ENCODE measurements at places on chromosomes 7 and 10.

- DNase-seq = no peak
Observed at GRCh38 chr10:14365266-14365665, 34.5 kb upstream of the FRMD4A start.

DNA sequence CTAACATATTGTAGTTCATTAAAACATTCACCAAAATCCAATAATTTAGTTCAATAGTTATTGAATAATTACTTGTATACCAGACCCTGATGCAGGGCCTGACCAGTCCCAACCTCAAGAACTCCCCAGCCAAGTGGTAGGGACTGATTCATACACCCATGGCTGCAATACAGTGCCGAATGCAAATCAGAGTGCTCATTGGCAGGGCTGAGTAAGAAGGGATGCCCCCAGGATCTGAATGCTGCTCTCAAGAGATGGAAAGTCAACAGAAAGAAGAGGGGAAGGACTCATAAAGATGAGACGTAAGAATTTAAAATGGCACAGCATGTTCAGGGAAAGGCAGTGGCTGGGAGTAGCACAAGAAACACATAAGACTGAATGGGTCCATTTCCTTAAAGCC, 29.9 kb downstream of the ZNF438 start:
- DNase-seq = no peak

- no peak for DNase-seq
Observed at GRCh38 chr7:33933611-33934281, 28.4 kb downstream of the BMPER start.

- no peak for DNase-seq
Observed at GRCh38 chr10:6167456-6167855, 35.3 kb upstream of the PFKFB3 start.

DNA sequence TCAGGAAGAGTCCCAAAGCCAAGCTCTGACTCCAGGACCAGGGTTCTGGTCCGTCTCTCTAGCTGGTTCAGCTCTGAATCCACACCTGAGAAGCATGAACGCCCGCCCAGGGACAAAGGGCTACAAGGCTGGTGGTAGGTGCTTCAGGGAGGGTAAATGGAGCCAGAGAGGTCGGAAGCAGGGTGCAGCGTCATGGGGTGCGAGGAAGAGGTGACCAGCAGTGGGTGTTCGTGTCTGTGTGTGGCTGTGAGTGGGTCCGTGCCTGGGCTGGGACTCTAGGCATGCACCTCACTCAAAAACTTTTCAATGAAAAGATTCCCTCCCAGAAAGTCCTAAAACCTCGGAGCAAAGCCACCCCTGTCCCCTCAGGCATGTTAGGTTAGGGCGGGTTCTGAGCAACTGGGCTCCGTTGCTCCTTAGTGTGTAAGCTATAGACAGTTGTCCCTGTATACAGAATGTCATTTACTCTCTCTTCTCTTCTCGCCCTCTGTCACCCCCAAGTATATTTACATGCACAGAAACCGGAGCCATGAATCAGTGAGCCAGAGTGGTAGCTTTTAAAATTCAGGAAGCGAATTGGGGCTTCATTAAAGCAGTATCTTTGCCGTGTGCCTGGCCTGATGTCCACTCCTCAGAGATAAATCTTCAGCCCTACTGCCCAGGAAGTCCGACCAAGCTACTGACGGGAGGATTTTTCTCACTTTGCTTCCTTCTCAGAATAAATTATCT, 12.3 kb upstream of the GATA3 start:
- no peak for DNase-seq

- DNase-seq = no peak
Observed at GRCh38 chr10:131193923-131194322, 117.6 kb downstream of the TCERG1L start.

- no peak for DNase-seq
Observed at GRCh38 chr10:30857803-30858202, 173.9 kb downstream of the ZNF438 start.

- DNase-seq = no peak
Observed at GRCh38 chr10:34838366-34838900, 23.3 kb upstream of the PARD3 start.

DNA sequence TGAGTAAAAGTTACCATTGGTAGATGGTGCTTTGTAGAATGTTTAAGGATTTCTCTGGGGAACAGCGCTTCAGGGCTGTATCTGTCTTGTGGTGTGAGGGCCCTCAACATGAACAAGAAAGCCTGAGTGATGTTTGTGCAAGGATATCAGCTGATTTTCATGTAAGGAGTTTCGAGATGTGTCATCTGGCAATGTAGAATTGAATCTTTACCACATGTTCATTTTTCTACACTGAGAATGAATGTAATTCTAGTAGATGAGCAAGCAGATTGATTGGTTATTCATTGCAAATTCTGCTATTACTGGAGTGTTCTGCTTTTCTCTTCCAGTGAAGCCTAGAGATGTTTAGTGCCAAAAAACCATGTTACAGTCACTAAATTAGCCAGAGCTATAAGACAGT, 87.7 kb downstream of the ST7 start:
- DNase-seq = no peak

DNA sequence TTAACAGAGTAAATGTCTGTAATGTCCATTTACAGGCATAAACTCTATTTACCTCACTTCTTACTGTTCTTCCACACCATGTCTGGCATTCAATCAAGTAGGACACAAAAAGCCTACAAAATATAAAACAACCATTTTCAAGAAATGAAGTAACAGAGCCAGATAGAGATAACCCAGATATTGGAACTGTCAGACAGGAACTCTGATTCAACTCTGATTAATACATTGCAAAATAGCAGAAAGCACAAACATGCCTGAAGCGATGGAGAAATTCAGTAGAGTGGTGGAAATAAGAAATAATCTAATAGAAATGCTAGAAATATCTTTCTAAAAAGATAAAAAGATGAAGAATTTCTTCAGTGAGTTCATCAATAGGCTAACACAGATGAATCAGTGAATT, 964.4 kb downstream of the PCDH15 start:
- no peak for DNase-seq

- no peak for DNase-seq
Observed at GRCh38 chr10:86955501-86956194, 1.8 kb downstream of the MMRN2 start.

GRCh38 chr10:84991301-84991700, 662.9 kb downstream of the CCSER2 start:
- no peak for DNase-seq

DNA sequence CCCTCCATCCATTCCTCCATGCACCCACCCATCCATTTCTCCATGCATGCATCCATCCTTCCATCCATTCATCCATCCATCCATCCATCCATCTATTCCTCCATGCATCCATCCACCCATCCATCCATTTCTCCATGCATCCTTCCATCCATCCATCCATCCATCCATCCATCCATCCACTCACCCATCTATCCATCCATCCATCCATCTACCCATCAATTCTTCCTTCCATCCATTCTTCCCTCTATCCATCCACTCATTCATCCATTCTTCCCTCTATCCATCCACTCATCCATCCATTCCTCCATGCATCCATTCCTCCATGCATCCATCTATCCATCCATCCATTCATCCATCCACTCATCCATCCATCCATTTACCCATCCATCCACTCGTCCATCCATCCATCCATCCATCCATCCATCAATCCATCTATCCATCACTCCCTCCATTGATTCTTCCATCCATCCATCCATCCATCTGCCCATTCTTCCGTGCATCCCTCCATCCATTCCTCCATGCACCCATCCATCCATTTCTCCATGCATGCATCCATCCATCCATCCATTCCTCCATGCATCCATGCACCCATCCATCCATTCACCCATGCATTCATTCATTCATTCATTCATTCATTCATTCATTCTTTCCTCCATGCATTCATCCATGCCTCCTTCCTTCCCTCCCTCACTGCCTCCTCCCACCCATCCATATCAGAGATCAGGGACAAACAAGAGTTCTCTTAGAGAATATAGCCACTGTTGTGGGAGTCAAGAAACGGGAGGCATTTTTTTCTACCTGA, 22.2 kb downstream of the ELN start:
- no peak for DNase-seq

- no peak for DNase-seq
Observed at GRCh38 chr7:99267481-99267840, 5.2 kb upstream of the MYH16 start.

DNA sequence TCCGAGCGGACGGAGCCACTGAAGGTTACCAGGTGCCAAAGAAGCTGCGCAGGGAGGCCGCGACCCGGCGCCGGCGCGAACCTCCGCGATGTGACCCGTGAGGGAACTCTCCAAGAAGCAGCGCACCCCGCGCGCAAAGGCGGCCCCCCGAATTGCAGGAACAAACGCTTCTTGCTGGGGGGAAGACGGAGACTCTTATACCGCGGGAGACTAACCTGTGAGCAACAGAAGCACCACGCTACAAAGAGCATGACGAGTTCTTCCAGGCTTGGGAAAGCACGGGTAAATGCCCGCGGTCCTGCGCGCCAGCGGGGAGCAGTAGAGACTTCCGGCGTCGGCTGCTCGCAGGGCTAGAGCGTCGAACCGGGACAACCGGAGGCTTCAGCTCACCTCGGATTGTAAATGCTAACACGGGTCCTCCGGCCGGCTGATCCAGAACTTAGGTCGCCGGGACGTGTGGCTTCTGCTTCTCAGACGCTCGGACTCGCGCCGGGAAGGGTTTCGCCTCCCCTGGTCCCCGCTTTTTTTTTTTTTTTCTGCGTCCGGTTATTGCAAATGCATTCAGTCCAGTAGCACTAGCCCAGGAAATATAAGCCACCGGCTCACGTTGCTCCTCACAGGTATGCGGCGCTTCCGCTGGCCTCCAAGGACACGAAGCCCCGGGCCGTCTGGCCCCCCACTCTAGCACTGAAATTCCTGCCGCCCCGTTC, at the start of gene COA1:
Gene COA1, minus strand, starts transcription at position 310 of the 710 bp plus-strand sequence. CDS start 80,909 bp downstream, outside the sequence.
- DNase-seq = peak; percentile 84

DNA sequence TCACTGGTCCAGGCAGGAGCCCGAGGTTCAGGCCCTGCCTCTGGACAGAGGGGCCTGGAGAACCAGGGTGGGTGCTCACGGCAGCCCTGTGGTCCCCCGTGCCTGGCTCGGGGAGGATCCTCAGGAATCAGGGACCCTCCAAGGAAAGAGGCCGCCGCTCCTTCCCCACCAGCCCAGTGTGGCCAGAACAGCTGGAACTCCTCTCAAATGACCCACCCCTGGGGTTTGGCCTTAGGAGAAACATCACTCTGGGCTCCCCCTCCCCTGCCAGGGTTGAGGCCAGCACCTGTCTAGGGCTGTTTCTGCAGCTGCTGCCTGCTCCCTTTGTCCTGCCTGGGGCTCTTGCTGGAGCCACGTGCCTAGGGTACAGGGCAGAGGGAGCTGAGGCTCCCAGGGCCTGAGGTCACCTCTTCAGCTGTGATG, 161.0 kb downstream of the RNF216 start:
- DNase-seq = no peak

DNA sequence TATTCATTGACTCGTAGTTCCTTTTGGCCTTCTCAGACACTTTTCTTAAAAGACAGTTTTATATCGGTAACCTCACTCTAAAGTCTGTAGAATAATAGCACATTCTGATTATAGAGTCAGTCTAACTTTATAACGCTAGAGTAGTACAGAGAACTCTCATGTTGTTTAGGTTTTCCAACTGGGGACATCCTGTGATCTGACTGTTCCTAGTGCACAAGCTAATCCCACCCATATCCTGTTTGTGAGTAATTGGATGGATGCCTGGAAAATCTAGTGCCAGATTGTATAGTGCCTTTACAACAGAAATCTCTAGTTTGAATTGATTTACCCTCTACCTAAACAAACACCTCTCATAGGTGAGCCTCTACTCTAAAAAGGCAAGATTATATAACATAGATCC, 107.4 kb downstream of the ZEB1 start:
- DNase-seq = no peak

GRCh38 chr10:72459301-72459700, 104.6 kb upstream of the DNAJB12 start:
- no peak for DNase-seq

GRCh38 chr10:92916433-92916832, 68.1 kb downstream of the EXOC6 start:
- DNase-seq = no peak

DNA sequence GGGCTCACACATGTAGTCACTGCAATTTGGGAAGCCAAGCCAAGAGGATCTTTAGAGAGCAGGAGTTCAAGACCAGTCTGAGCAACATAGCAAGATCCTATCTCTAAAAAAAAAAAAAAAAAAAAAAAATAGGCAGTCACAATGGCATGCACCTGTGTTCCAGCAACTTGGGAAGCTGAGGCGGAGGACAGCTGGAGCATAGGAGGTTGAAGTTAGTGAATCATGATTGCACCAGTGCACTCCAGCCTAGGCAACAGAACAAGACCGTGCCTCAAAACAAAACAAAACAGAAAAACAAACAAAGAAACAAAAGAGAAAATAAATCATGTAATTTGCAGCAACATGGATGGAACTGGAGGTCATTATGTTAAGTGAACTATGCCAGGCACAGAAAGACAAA, 33.6 kb upstream of the BICC1 start:
- DNase-seq = no peak

DNA sequence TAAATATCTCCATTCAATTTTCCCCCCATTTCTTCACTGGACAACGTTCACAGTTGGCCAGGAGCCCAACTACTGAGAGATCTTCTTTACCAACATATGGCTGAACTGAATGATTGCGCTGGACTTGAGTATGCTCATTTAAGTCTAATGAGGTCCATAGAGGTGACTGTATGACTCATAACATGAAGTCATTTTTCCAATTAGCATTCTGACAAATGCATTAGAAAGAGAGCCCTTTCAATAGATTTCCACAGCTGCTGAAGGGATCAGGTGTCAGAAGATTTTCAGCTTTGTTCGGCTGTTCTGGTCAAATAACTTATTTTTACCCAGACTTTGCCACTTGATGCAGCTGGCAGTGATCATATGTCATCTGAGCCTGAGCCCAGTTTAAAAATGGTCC, 438.0 kb downstream of the ETV1 start:
- DNase-seq = no peak

GRCh38 chr7:154541606-154542005, 461.3 kb downstream of the PAXIP1 start:
- DNase-seq = no peak

DNA sequence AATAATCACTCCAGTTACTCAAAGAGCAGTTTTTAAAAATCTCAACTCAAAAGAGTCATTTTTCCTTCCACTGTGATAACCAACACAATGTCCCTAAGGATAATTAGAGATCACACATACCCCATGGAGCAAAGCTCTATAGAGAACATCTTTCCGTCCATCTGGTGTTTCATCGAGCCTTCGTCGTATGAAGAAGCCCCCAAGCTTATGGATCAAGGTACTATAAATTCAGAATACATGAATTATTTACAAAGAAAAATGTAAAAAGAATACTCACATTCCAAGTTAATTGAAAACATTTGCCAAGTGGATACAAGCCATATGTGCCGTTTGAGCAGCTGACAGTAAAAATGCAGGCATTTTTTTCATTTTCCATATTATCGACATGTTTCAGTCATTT, 14.8 kb downstream of the GPAM start:
- no peak for DNase-seq

DNA sequence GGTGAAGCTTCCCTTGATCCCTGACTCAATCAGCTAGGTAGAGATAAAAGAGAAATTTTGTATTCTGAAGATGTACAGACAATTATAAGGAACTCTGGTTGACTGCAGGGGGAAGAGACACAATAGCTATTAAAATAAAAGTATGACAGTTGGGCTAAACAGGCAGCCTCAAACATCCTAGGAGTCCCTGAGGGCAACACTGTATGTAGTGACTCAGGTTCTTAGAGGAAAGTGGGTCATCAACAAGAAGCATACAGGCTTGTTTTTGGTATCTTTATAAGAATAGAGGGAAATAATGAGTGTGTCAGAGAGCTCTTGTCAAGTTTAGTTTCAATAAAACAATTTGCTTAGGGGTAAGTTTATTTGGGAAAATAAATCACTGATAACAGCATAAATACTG, 150.3 kb downstream of the AUTS2 start:
- no peak for DNase-seq

- no peak for DNase-seq
Observed at GRCh38 chr10:63501954-63502353, 19.2 kb upstream of the REEP3 start.
